ENCODE measurements at places on chromosomes 3 and 15. TPM values are rescaled to one million over a fixed set of nuclear protein-coding genes. Genes with fewer than 3 reads are reported as not detected.

DNA sequence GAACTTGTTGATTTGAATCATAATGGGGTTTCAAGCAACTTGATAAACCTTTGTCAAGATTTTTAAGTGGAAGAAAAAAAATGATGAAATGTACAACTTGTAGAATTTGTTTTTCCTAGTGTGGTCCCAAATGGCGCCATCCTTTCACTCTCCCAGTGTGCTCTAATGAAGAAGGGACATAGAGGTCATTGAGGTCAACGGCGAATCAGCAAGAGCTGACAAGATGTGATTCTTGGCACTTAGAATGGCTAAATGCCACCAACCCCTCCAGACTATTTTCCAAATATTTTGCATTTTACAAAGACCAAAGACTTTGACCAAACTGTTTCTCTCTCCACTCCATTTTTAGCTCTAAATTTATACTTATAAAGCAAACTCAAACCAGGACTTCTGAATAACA is 320.2 kb upstream of the MME start:
- no peak for DNase-seq

- no peak for DNase-seq
These were observed 19.9 kb downstream of the ITPR1 start for GRCh38 chr3:4512895-4513616.

GRCh38 chr3:58508437-58508836 is 16.5 kb downstream of the KCTD6 start:
- no peak for DNase-seq

GRCh38 chr15:76236350-76236749 is 74.9 kb downstream of the ETFA start:
- no peak for DNase-seq

The SIDT1 gene
- total RNA-seq, result 2.7 TPM

DNA sequence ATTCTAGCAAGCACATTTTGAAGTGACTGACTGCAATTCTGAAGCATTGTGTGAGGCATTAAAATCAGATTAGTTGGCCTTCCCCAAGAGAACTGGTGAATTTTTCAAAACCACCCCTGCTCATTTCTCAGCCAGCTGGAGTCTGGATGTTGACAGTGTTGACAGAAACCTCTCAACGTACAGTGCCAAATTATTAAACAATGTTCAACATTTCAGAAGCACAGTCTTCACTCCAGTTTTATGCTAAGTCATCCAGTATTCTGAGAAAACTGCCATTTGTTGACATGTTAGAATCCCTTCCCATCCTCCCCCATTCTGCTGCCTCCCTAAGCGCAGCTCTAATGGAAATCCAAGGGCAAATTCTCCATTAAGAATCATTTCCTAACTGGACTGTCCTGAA is 369.3 kb upstream of the TRIM42 start:
- no peak for DNase-seq

The CNOT10 gene
- 27.9 TPM for total RNA-seq

DNA sequence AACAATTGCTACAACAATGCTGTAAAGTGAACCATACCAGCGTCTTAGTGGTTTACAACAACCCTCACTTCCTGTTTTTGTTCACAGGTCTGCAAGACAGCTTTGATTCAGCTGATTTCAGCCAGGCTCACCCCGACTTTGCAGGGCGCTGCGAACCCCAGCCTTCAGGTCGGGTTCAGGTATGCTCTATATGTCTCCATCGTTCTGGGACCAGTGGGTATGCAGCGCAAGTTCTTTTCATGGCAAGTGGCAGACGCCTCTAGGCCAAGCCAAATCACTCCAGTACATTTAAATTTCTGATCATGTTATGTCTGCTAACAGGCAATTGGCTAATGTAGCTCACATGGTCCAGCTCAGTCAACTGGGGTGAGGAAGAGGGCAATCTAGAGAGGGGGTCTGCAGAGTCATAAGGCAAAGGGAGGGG is 52.4 kb upstream of the RGMA start:
- no peak for DNase-seq

DNA sequence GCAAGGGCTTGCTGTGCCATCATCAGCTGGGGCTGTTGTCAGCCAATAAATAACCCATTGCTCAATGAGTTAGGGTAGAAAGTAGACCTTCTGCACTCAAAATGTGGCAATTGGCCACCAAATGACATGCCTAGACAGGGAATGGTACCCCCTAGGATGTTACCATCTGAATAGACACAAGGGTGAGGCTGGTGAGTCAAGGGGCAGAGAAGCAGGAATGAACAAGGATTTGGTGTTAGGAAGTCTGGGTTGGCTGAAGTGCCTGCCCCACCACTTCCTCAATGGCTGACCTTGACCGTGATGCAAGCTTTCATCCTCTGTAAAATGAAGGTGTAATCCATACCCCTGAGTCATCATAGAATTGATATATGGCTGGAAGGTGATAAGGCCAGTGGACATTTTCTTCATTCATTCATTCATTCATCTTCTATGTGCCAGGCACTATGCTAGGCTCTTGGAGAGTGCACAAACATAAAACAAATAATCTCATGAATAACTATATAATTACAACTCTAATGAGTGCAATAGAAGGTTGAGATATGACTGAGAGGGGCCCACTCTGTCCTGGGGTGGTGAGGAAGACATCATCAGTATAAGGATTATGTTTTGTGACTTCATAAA is 4.4 kb upstream of the CA12 start:
- no peak for DNase-seq
